ENCODE measurements at places on chromosomes 3 and 15.

DNA sequence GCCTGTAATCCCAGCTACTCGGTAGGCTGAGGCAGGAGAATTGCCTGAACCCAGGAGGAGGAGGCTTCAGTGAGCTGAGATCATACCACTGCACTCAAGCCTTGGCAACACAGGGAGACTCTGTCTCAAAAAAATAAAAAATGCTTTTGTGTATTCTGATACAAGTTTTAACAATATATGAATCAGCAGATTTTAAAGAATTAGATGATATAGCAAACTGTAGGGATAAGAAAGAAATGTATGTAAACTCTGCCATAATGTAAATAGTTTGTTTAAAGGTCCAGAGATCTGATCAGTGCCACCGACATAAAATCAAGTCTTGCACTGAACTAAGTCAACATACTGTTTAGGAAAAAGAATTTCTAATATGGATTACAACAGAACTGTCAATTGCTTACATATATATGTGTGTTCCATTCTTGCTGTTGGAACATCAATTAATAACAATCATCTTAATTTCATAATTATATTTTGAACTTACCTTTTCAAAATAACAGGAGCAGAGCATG, 208.3 kb downstream of the NEK10 start:
- DNase-seq = no peak

- no peak for DNase-seq
These were observed 4.2 kb downstream of the LMAN1L start for GRCh38 chr15:74816624-74817369.

DNA sequence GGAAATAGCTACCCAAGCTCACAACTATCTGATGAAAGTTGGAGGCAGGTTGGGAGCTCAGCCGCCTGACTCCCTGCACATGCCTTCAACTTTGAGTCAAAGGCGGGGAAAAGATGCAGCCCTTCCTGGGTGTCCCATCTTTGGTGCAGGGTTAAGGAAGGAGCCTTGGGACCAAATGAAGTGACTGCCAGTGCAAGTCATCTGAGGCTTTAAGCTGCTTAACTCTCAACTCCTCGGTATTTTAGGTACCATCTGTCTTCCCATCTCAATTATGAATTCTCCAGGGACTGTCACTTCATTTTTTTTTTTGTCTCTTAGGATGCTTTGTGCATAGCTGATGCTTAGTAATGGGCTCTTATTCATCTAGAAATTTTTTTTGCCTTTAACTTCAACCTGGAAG, 408.8 kb upstream of the C2CD4B start:
- DNase-seq = no peak

DNA sequence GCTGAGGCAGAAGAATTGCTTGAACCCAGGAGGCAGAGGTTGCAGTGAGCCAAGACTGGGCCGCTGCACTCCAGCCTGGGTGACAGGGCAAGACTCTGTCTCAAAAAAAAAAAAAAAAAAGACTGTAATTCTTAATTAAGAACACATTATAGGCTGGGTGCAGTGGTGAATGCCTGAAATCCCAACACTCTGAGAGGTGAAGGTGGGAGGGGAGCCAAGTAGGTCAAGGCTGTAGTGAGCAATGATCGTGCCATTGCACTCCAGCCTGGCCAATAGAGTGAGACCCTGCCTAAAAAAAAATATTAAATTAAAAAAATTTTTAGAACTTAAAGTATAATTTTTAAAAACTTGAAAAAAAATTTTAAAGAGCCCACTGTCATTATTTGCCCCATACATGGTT, 13.4 kb upstream of the ARPIN start:
- no peak for DNase-seq

DNA sequence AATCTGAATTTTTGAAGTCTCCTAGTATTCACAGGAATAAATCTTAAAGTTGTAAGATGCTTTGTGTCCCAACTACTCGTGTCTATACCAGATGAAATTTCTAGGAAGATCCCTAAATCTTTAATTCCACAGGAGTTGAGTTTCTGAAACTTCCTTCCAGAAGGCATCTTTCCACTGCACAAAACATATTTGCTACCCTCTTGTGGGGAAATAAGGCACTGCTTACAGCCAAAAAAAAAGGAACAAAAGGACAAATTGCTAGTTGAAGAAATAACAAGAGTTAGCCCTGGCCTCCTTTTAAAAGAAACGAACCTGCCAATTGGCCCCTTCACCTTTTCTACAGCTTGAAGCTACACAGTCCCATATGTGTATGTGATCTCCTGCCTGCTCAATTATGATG, 54.0 kb downstream of the TAFA4 start:
- no peak for DNase-seq

DNA sequence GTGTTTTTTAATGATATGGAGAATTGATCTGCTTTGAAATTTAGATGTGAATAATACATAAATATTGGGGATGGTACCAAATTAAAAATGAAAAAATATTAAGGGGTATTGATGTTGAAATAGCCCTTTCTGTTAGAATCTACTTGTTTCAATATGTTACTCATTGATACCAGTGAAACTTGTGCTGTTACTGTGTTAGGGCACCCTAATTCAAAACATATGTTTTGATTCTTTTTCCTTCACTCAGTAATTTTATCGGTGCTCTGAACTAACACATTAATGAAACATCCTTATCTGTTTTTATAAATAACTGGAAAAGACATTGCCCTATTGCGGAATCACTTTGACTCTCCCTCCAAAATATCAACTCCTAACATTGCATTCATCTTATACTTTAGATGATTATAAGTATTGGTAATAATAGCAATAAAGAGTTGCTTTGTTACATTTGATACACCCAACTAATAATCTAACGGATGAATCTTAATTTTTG, 52.0 kb upstream of the CCNB2 start:
- DNase-seq = no peak

GRCh38 chr3:81531263-81531662, 230.2 kb downstream of the GBE1 start:
- no peak for DNase-seq

GRCh38 chr3:112629425-112629824, 11.5 kb downstream of the CCDC80 start:
- no peak for DNase-seq

DNA sequence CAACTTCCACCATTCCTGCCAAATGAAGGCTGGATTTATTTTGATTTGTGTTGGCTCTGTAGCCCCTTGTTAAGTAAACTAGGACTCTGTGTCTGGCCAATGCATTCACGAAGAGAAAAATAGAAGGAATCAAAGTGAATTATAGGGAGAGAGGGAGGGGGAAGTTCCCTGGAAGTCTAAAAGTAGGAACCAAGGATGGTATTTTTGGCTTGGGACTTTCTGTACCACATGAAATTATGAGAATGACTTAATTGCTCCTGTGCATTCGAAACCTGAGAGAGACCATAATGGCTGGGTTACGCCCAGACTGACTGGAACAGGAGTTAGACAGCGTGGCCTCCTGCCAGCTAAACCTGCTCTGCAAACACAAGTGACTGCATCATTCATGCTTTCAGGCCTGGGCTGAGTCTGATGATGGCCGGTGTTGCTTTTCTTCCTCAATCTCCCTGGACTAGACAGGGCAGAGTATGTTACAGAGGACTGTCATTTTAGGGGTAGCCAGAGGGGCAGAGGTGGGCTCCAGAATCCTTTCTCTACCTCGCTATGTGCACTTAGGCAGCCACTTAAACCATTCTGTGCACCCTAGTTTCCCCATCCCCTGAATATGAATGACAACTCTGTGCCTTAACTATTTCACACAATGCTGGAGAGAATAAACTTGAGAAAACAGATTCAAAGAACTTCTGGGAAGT, 58.9 kb downstream of the MYO1E start:
- DNase-seq = no peak

GRCh38 chr15:68218847-68219798, 10.4 kb downstream of the CLN6 start:
- no peak for DNase-seq

DNA sequence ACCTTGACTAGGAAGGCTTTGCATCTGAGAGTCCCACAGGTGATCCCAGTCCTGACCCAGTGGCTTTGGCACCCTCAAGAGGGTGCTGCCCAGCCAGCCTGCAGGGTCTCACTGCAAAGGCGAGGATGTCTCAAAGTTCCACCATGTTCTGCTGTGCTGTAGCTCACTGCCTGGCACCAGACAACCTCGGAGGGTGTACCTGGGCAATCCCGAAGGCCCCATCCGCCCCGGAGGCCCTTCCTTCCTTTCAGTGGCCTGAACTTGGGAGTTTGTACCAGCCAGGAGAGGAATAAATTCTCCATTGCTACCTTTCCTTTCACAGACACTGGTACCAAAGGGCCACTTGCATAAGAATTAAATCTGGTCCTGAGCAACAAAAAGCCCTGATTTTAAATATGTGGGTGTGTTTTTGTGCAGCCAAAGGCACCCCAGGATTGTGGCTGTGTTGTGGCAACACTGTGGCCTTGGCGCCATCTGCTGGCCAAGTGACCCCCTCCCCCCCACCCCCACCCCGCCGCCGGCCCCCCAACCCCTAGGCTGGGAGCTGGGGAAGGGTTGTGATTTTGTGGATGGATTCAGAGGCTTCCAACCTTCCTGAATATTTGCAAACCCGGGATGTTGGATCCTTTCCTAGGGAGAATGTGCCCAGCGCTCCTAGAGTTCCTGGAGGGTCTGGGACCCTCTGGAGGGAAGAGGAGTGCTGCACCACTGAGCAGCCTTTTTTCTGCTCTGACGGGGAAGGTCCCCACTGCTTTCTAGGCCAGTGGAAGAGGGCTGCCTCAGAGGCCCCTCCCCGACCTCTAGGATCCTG, 9.7 kb upstream of the PTPN23 start:
- DNase-seq = no peak

DNA sequence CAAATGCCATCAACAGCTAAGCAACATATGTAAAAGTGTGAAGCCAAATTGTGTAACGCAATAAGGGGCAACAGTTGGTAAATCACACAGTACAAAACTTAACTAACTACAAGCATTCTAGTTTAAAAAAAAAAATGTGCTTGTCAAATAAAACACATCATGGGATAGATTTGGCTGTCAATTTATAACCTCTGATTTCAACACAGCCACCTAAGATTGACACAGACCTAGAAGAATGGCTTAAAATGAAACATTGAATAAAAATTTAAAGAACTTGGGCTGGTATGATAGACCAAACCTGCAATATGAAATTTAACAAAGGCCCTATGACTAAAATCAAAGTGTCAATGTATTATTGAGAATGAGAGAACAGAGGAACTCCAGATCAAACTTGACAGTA, 148.4 kb downstream of the NR1I2 start:
- DNase-seq = no peak

DNA sequence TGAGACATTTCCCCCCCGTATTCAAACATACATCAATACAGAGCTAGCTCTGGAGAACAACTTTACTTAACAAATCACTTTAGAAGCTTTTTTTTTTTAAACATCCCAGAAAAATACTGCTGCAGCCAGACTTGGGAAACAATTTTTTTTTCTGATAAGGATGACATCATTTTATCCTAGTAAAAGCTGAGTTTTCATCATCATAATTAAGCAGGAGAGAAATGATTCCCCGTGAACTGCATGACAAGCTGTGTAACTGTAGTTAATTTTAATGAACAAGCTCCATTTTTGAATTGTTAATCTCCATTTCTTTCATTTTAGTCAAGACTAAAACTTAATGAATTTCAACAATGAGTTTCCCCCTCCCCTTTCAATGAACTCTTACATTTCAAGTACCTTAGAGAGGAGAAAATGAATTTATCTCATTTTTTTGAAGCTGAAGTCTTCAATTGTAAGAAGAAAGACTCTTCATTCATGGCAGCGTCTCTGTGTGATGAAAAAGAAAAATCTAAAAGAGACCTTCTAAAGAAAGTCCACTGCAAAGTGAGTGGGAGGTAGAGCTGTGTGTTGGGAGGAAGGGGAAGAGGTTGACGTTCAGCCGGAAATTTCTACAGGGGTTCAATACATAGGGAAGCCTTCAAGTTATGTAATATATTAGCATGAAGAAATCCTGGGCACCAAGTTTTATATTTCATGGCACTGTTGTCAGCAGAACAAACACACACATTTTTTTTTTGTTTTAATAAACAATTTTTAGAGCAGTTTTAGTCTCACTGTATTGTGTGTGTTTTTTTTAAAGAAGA, 31.7 kb downstream of the HES1 start:
- DNase-seq = no peak

DNA sequence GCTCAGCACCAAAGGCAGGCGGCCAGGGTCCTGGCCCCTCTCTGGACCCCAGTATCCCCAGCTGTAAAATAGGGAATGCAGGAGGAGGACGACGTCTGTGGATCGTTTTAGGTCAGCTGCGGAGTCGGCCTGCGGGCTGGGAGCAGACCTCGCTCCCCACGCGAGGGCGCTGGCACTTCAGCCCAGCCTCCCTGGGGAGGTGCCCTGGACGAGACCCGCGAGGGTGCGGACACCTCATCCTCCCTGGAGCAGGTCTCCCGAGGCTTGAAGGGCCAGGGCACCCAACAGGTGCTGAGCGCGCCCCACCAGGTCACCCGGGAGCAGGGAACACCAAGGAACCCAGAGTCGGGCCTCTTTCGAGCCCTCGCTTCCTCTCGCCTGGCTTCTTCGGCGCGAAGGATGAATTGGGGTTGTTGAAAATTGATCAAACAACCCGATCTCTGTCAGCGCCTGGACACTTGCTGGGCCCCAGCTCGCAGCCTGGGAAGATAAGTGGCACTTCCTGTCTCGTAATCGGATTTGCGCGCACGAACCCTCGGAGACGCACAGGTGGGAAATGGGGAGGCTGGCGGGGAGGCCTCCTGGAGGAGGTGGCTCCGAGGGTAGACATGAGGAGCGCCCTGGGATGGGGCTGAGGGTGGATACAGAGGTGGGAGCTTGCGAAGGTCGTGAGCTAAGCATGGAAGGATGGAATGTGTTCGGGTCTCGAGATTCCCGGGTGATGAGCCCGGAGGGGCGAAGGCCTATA, 588 bp upstream of the VIPR1 start:
- DNase-seq = no peak

GRCh38 chr3:146517684-146518435, 26.5 kb downstream of the PLSCR1 start:
- no peak for DNase-seq

DNA sequence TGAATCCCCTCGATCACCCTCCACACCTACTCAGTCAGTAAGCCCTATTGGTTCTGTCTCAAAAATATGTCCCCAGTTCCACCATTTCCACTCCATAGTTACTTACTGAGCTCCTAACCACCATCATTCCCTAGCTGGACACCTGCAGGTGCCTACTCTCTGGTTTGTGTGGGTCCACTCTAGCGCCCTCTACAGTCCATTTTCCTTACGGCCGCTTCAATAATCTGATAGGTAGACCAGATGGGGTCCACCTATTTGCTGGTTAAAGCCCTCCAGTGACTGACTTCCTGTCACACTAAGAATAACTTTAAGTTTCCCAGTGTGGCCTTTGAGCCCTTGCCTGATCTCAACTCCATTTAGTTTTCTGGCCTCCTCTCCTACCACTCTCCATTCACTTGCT, 5.0 kb downstream of the GXYLT2 start:
- no peak for DNase-seq

- no peak for DNase-seq
These were observed 27.8 kb downstream of the IL5RA start for GRCh38 chr3:3082234-3082924.

GRCh38 chr15:60585743-60586708, 107.1 kb upstream of the ICE2 start:
- no peak for DNase-seq

- no peak for DNase-seq
These were observed 126.4 kb downstream of the ADAMTS9 start for GRCh38 chr3:64561325-64561843.

GRCh38 chr3:9884555-9885165, 4.6 kb upstream of the CIDEC start:
- no peak for DNase-seq
